ENCODE measurements at places on chromosomes 3 and 15. TPM values are rescaled to one million over a fixed set of nuclear protein-coding genes. Genes with fewer than 3 reads are reported as not detected.

DNA sequence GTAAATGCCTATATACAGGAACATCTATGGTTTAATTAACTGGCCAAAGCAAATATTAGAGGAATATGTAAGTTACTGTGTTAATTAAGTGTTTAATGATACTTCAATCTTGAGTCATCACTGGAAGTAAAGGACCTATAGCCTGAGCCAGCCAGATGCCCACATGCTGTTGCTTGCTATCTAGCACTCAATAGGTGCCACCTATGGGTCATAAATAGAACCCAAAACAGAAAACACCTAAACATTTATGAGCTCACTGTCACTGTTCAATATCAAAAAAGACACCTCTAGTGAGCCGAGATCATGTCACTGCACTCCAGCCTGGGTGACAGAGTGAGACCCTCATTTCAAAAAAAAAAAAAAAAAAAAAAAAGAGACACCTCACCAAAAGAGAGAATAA is 48.4 kb upstream of the IP6K2 start:
- no peak for DNase-seq

DNA sequence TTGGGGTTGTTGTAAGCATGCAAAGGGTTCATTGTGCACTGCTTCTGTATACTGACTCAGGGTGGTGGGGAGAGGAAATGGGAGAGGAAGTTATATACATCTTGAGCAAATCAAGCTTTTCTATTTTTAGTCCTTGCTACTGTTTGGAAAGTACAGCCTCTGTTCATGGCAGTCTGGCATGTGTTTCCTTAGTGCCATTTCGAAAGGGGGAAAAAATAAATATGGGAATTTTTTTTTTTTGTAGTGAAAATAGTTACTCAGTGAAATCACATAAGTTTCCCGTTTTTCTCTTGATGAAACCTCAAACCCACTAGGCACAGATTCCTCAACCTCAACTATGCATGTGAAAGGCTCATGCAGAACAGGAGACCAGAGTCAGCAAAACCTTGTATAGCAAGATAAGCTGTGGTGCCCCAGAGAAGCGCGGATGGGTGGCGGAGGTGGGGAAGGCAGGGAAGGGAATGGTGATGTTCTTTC is 353.3 kb downstream of the LPP start:
- no peak for DNase-seq

The TJP1 gene
- not detected for total RNA-seq

GRCh38 chr3:29696311-29696710 is 415.4 kb downstream of the RBMS3 start:
- DNase-seq: no peak

GRCh38 chr15:93859176-93859575 is 372.2 kb upstream of the MCTP2 start:
- no peak for DNase-seq

- no peak for DNase-seq
These were observed 44.8 kb downstream of the TMEM39A start for GRCh38 chr3:119418641-119419040.

DNA sequence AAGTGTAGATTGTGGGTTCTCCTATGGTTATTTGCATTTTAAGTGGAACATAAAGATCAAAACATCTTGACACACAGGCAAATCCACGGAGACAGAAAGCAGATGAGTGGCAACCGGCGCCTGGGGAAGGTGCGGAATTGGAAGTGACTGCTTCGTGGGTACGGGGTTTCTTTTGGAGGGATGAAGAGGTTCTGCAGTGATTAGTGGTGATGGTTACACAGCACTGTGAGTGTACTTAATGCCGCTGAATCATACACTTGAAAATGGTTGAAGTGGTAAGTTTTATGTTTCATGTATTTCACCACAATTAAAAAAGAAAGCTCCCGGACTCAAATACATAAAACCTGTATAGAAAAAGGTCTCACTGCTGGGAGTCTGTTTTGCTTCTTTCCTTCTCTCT is 18.5 kb upstream of the VPS33B start:
- DNase-seq: no peak

DNA sequence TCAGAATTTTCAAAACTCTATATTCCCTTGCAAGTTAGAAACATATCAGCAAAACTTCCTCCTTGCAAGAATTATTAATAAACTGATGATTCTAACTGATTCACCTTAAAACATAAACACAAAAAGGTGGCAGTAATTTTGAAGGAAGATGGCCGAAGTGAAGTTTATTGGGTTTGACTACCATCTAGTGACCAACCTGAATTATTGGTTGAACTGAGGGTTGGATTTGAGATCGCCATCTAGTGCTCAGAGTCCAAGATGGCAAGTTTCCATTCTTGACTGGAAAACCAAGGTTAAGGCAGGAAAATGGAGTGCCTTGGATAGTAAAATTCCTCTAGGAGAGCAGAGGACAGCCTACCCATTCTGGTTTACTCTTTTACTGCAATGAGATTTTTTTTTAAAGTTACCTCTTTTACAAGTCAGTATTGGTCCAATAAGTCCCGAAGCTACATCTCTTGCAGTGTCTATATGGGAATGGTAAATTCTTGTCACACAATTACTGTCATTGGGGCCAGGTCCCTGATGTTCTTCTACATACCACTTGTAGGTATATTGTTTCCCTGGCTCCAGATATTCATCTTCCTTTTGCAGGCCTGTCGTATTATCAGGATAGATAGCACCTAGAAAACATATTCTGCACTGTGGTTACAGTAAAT is 51.6 kb upstream of the CP start:
- peak; percentile 47 for DNase-seq

GRCh38 chr3:182906036-182906435 is 74.3 kb downstream of the DCUN1D1 start:
- no peak for DNase-seq

The OR5H6 gene
- not detected for total RNA-seq

The LYSMD4 gene
- 8.3 TPM for total RNA-seq

The CSPG4 gene
- not detected for total RNA-seq

The SLC38A3 gene
- not detected for total RNA-seq

The PCOLCE2 gene
- not detected for total RNA-seq

The RARRES1 gene
- total RNA-seq: not detected

DNA sequence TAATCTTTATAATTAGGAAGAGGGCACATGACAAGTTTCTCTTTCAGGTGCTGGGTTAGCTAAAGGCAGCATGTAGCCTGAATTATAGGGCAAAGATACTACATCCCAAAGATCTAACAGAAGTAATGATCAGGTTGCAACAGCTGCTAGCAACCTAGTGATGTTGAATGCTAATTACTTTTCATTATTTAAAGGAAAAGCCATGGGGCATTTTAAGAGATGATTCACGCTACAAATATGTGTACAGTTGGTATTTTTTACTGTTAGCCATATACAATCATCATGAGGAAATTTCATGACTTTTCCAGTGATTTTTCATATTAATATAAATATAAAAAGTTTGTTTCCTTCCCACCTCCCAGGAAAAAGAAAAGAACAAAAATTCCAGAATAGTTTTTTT is 43.0 kb downstream of the NEK10 start:
- DNase-seq: no peak

GRCh38 chr15:65092911-65093792 is 16.6 kb downstream of the KBTBD13 start:
- DNase-seq: no peak

GRCh38 chr15:44087578-44088465 is 107.2 kb downstream of the FRMD5 start:
- no peak for DNase-seq

The PAQR5 gene
- total RNA-seq: not detected

The SHC4 gene
- 9.8 TPM for total RNA-seq

DNA sequence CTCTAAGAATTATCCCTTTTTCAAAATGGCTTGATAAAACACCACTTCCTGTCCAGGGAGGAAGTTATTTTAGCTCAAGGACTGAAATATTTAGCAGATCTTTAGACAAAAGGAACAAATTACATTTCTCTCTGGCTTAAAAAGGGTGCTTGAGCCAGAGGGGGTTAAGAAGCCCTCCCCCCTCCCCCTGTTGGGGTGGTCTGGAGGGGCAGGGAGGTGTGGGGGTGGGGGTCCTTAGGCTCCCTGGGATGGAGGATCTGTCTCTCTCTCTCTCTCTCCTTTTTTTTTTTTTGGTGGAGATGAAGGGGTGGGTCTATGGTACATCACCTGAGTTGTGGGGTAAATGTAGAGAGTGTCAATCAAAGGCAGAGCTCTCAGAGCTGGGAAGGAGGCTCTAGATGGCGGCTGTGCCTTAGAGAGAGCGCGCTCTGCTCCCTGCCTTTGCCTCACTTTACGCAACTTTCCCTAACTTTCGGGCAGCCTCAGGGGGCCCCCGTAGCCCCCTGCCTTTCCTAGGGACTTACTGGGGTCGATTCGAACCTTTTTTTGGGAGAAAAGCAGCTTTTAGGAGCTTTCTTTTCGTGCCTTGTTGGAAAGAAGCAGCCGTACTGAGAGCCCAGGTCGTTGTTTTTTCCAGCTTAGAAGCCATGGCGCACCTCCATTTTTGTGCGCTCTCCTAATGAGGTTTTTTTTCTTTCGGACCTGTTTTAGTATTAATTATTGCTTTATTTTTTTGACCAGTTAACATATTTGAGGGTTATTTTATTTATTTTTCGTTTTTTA is at the start of gene CHD2:
TSS of gene CHD2 (plus strand) at position 377 of the 783 bp plus-strand sequence. CDS start 914 bp downstream, outside the sequence.
- DNase-seq: peak; percentile 87

DNA sequence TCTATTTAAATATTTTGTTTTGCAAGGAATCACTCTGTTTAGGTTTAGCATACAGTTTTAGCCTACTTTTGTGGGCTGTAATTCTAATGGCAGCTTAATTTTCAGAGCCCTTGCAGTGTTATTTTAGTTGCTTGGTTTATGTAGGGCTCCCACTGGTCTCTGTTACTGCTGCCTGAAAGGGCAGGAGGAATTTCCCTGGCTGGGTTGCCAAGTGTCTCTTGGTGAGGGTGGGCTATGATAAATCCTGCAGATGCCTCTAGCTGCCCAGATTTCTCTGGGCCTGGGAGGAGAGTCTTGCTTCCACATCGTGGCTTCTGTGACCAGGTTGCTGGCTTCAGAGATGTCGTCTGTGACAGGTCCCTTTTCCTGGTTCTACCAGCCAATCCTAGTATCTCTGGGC is 36.2 kb downstream of the ILDR1 start:
- no peak for DNase-seq

DNA sequence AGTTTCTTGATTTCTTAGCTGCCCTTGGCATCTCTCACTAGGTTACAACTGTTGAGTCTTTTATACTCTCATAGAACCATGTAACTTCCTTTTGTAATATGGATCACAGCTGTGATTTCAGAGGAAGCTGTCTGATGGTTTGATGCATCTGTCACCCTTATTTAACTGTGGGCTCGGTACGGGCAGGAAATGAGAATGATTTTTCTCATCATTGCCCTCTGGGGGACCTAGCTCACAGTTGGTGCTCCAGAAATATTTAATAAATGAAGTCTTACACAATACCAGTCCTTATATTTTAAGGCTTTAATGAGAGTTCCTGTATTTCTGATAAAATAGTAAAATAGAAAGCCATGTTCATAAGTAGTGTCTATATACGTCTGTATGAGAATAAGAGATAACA is 151.2 kb downstream of the EBLN2 start:
- no peak for DNase-seq

The POLQ gene
- total RNA-seq: 55.8 TPM

The TM4SF4 gene
- total RNA-seq: not detected

DNA sequence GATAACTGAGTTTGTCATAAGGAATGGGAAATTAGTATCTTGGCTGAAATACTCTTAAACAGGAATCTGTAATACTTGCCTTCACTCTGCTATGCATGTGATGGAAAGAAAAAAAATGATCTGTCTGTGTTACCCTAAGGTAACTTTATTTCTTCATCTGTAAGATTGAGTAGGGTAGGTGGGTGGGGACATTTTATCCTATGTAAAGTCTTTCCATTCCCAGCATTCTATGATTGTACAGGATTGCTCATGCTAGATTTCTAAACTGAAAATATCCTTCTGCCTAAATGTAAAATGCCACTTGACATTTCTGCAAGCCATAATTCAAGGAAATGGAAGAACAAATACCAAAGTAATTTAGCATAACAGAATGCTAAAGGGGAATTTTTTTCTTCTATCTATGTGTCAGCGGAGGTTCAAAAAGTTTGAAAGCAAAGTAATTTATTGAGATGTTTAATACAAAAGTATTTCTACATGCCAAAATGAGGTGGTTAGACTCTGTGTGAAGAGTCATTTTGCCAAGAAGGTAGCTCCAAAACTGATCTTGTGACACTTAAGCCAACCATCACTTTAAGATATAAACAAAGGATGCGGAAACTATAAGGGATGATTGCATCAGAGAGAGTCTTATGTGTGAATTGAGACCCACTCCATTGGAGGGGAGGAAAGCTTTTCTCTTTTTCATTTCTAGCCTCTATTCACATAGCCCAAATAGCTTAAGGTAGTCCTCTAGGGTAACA is 46.6 kb upstream of the SERPINI2 start:
- DNase-seq: no peak

GRCh38 chr15:44149224-44149623 is 45.8 kb downstream of the FRMD5 start:
- no peak for DNase-seq

The NR1I2 gene
- 0.35 TPM for total RNA-seq

The ANKUB1 gene
- total RNA-seq: not detected

DNA sequence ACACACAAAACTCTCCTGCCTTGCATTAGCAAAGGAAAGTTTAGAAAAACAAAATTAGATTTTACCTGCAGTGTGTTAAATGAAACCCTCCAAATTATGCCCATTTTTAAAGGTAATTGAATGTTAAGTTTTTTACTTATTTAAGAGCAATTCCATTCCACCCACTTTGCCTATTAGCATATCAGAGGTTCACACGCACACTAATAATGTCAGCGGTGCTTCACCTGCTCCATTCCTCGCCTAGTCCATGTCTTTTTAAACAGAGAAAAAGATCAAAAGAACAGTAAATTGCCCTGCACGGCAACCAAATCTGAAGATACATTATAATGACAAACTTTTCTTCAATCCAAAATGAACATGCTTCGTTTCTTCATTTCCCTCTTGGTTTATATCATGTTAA is 97.3 kb upstream of the LRRN1 start:
- DNase-seq: no peak

DNA sequence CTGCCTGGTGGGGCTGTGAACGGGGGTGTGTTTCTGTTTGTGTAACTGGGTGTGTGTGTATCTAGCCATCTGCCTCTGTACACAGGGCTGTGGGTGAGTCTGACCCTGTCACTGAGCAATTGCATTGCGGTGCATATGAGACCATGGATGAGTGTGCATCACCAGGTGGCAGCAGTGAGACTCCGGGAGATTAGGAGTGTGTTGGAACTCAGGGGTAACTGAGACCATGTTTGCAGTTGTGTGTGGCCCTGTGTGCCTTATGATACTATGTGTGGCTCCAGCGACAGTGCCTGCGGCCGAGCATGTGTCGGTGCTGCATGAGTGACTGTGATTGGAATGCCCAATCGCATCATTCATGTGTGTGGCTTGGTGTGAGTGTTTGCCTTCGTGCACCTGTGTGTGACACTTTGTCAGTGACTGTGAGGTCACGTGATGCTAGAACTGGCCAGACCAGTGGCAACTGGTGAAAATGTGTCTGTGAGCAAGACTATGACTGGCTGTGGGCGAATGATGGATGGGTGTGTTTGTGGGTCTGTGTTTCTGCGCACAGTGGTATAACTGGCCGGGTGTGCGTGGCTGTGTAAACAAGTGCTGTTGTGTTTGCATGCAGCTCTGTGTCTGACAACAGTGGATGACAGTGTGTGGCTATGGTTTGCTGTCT is 14.0 kb downstream of the VILL start:
- peak; percentile 79 for DNase-seq

The MAGEL2 gene
- not detected for total RNA-seq

The CCR5 gene
- total RNA-seq: 99.8 TPM

The FGF7 gene
- total RNA-seq: not detected
